GF-D8 (cell line): ENCODE measurements at places on chromosomes 16 and 17.

- no peak for DNase-seq
These were observed 125.4 kb upstream of the COX10 start for GRCh38 chr17:13943909-13944308.

DNA sequence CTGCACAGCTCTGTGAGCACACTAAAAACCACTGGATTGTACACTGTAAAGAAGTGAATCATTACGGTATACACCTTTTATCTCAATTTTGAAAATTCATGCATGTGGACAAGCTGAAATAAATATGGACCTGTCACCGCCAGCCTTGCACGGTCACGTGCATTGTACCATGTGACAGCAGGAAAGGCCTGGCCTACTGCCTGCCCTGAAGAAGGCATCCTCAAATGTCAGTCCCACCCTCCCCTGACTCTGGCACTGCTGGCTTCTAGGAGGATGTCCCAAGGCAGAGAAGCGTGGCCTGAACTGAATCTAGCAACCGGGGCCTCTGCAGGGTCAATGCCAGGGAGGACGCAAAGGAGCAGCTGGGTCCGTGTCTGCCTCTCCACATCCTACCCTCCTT is 34.6 kb downstream of the SLC38A8 start:
- DNase-seq, result no peak

DNA sequence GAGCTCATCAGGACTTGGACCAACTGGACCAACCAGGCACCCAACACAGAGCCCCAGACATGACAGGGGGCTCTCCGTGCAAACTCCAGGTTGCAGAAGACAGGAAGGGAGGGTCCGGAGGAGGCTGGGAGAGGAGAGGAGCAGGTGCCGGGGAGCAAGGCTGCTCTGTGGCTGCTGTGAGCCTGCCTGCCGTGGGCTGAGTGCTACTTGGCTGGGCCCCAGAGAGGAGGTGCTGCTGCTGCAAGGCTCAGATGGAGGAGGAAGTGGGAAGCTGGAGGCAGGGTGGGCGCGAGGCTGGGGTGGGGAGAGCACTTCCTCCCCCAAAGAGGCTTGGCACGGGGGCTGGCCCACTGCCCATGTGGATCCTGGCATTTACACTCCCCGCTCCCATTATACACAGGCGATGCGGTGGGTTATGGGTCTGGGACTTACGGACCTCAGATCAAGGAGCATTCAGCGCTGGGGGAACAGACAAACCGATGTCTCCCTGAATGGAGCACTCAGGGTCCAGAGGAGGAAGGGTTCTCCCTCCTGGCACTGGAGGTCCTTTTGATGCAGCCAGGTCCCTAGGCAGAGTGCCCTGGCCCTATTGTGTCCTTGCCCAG is 15.9 kb downstream of the EPOP start:
- no peak for DNase-seq

GRCh38 chr17:20992987-20993862 is 49.6 kb downstream of the USP22 start:
- DNase-seq, result no peak

GRCh38 chr16:87415441-87415840 is 23.3 kb downstream of the MAP1LC3B start:
- no peak for DNase-seq

GRCh38 chr16:61944004-61944403 is 92.2 kb downstream of the CDH8 start:
- DNase-seq, result no peak

DNA sequence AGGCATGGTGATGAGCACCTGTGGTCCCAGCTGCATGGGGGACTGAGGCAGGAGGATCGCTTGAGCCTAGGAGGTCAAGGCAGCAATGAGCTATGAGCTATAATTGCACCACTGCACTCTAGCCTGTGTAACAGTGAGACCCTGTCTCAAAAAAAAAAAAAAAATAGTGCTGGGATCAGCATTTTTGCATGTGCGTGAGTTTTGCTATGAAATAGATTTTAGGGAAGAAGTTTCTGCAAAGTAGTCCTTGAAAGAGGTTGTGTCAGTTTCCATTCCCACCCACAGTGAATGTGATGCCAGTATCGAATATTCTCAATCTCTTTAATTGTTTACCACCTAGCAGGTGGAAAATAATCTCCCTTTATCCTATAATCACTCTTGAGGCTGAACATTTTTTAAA is 26.3 kb upstream of the ARHGAP17 start:
- DNase-seq, result no peak

DNA sequence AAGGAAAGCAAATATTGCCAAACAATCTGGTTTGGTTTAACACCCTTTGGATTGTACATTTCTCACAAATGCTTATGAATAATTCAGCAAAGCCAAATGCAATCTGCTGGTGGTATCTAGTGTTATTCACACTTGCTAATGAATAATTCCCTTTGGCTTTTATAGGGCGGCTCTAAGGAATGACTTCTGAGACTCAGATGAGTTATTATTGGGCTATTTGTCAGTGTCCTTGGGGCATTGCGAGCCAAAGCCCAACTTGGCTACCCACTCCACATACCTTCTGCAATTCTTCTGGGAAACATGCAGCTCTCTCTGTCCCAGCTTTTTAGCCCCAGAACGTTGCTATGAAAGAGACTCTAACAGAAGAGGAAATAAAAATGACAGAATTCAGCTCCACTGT is 41.1 kb downstream of the FTO start:
- DNase-seq, result no peak

DNA sequence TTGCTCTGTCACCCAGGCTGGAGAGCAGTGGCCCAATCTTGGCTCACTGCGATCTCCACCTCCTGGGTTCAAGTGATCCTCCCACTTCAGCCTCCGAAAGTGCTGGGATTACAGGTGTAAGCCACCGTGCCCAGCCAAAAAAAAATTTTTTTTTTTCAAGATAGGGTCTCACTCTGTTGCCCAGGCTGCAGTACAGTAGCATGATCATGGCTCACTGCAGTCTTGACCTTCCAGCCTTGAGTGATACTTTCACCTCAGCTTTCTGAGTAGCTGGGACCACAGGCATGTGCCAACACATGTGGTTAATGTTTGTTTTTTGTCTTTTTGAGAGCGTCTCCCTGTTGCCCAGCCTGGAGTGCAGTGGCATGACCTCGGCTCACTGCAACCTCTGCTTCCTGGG is 1.7 kb upstream of the PAM16 start:
- no peak for DNase-seq

DNA sequence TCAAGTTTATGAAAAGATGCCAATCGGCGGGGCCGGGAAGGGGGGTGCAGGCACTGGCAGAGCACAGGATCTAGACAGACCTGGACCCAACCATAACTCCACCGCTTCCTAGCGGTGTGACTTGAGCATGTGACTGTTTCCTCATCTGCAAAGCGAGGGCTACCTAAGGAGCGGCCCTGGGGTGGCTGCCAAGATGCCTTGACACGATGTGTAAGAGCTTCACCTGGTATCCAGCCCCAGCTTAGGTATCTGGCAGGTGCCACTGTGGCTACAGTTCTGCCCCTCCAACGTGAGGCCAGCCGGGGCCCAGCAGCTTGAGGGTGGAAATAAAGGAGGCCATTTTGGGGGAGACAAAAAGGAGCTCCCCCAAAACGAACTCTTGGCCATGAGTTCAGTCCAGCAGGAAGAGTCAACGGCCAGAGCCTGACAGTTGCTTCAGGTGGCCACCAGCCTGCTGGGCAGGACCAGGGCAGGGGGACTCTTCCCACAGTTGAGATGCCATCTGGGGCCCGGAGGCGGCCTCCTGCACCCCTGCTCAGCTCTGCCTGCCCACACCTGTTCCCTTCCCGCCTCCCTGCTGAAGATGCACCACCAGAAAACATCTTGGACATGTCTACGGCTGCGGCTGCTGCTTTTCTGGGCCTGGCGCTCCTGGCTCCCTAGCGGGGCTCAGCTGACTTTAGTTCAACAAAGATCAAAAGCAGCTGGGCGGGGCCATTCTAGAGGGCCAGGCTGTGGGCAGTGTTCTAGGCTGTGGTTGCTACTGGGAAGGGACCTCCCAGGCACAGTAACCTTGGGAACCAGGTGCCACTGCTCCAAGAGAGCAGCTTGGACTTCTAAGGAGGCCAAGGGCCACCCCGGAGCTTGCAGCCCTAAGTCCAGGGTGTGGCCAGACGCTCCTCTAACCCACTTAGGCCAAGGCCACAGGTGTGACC is 3.4 kb upstream of the MTSS2 start:
- no peak for DNase-seq

GRCh38 chr16:27253526-27253930 is 15.0 kb downstream of the NSMCE1 start:
- no peak for DNase-seq

GRCh38 chr16:85046931-85047866 is 19.6 kb downstream of the KIAA0513 start:
- DNase-seq, result no peak

DNA sequence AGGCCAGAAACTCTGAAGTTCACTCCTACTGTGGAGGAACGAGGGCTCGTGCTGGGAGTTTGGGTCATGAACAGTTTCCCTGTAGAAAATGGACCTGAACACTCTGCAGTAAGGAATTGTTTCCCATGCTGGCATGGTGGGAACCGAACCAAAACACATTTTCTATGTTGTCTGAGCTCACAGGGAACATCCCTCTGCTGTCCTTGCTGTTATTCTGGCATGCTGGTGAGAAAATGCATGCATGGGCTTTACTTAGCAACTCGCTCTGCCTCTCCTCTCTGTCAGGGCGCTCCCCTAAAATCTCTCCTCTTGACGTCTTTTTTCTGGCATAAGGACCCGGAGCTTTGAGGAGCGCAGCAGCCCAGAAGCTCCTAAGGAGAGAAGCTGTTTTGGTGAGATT is 5.4 kb downstream of the RTN4RL1 start:
- DNase-seq, result no peak

DNA sequence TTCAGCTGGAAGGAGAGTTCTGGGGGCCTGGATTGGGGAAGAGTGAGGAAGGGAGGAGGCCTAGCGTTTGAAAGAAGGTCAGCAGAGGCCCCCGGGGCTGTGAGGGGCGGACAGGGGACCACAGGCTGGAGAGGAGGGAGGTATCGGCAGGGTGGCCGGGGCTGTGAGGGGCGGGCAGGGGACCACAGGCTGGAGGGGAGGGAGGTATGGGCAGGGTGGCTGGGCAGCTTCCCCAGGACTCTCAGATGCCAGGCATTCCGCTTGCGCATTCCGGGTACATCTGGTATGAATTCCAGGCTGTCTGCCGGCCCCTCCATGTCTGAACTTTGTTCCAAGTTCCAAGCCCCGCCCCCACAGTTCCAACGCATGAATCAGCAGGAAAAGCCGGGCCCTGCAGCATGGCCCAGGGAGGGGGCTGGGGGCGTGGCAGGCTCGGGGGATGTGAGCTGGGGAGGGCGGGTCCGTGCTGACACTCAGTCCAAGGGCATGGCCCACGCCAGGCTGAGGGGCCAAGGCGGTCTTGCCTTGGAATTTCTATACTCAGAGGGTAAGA is 4.3 kb upstream of the TLCD2 start:
- no peak for DNase-seq

GRCh38 chr17:79377230-79377786 is 233.5 kb downstream of the RBFOX3 start:
- no peak for DNase-seq

DNA sequence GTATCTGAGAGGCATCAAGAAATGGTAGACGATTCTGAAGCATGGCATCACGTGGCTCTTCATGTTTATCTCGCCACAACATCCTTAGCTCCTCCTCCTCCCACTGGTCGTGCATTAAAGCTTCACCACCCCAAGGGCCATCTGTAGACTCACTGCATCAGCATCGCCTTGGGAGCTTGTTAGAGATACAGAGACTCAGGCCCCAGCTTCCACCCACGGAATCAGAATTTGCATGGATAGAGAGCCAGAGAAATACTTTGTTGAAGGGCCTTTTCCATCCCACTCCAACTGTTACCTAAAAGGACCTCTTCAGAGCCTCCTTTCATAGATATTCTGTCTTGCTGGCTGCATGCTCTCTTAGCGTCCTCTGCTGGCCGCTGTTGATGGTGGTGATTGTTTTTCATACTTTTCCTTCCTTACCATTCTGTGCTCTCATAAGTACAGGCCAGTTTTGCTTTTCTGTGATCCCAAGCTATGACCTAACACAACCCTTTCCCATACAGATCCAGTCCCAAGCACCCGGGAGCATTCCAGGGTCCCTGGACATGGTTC is 1049.4 kb upstream of the EEF2KMT start:
- no peak for DNase-seq
